Erythroblast (primary cell): ENCODE measurements at places on chromosomes 7 and 10.

DNA sequence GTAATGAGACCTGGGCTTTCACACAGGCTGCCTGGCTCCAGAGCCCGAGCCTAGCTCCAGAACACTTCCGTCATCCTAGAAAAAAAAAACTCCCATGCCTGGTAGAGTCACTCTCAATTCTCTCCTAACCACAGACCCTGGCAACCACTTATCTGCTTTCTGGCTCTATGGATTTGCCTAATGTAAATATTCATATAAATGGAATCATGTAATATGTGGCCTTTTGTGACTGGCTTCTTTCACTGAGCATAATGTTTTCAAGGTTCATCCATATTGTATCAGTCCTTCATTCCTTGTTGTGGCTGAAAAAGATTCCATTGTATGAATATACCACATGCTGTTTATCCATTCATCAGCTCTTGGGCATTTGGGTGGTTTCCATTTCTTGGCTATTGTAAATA lies 167.7 kb upstream of the MKLN1 start:
- DNase-seq, result no peak

DNA sequence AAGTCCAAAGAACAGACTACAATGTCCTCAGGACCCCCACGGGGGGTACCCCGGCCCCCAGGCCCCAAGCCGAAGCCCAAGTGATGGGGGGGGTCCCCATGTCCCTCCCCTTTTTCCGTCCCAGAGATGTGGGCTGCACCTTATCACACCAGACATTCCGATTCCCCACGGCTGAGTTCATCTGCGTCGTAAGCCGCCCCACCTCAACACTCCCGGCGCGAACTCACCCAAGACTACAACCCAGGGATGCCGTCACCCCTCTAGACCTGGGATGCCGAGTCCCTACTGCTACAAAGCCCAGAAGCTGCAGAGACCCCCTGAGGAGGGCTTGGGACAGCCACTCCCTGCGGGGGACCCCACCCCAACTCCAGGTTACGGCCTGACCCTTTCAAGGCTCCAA lies 14.5 kb downstream of the PDGFA start:
- DNase-seq, result no peak

- peak; percentile 60 for DNase-seq
These were observed 177.6 kb upstream of the NAMPT start for GRCh38 chr7:106462365-106462859.

GRCh38 chr10:97096261-97097083 lies 89.3 kb downstream of the SLIT1 start:
- DNase-seq, result no peak

DNA sequence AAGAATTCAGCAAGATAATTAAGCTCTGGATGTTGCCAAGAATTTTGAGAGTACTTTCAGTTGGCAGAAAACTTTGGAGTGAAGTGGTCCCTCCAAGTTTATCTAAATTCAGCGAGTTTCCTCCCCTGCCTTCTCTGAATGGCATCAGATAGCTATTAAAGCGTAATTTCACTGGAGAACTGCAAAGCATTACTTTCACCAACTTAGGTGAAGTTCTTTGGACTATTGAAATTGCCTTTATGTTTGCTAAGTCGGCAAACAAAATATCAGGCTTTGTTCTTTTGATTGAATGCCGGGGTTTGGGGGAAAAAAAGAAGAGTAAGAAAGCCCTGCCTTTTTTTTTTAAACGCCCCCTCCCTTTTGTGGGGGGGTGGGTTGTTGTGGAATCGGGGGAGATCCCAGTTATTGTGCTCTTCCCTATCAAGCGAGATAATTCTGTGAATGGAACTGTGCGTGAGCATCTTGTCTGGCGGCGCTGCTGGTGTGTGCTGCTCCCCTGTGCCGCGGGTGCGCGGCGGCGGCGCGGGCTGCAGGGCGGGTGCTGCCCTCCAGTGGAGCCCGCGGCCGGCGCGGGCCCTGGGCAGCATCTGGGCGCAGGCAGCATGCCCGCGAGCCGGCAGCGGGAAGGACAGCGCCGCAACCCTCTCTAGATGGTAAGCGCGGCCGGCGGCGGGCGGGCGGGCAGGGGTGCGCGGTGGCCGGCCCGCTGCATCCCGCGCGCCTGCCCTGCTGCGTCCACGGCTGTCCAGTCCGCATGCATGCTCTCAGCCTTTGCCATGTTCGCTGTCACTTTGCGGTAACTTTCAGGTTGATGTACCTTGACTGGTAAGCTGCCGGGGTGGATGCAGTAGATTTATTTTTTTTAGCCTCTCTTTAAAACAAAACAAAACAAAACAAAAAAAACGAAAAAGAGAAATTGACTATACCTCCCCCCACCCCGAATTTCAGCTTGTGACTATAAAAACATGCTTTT lies 176.5 kb downstream of the TCF7L2 start:
- DNase-seq, result peak; percentile 56

GRCh38 chr7:131568510-131568909 lies 12.1 kb upstream of the PODXL start:
- DNase-seq, result no peak

DNA sequence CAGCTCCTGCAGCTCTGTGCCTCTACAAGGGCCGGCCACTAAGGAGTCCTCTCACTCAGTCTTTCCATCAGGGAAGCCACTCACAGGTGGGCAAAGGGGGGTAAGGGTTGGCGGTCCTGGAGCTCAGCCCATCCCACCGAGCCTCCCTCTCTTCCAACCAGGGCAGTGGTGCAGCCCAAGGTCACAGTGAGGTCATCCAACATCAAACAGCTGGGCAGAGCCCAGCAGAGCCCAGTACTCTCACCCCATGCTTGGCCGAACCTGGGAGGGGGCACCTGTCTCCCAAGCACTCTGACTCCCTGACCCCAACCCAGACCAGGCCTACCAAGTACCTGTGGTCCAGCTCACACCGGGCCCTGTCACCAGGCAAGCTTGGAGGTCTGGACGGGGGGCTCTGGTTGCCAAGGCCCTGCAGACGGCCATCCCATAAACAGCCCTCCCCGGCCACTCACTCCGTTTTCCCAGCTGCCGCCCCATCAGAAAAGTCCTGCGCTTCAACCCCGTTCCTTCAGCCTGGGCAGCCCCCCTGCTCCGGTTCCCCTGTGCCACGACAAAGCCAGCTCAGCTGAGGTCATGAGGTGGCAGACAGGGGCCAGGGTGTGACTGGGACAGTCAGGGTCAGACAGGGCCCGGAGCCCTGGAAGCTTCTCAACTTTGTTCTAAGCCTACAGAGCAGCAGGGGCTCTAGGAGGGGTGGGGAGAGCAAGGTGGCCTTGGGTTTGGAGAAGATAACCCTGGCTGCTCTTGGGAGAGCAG lies 27.5 kb downstream of the PDGFA start:
- DNase-seq, result no peak

- no peak for DNase-seq
These were observed 186.2 kb downstream of the MACC1 start for GRCh38 chr7:20030915-20031362.

DNA sequence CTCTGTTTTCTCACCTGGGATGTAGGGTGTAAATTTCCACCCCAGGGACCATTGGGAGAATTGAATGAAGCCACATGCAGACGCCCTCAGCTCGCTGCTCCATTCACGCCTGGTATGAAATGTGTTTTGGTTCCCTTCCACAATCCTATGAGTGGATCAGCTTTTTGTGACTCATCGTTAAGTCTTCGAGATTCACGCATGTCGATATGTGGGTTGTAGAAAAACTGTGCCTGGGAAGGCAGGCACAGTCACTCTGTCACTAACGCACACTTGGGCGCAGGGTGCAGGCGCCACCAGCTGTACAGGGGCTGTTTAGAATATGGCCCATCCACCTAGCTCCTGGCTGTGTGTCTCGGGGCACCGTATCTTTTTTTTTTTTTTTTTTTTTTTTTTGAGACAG lies 64.2 kb upstream of the SH2B2 start:
- no peak for DNase-seq

- peak; percentile 23 for DNase-seq
These were observed 30.6 kb upstream of the DLD start for GRCh38 chr7:107860279-107860961.

DNA sequence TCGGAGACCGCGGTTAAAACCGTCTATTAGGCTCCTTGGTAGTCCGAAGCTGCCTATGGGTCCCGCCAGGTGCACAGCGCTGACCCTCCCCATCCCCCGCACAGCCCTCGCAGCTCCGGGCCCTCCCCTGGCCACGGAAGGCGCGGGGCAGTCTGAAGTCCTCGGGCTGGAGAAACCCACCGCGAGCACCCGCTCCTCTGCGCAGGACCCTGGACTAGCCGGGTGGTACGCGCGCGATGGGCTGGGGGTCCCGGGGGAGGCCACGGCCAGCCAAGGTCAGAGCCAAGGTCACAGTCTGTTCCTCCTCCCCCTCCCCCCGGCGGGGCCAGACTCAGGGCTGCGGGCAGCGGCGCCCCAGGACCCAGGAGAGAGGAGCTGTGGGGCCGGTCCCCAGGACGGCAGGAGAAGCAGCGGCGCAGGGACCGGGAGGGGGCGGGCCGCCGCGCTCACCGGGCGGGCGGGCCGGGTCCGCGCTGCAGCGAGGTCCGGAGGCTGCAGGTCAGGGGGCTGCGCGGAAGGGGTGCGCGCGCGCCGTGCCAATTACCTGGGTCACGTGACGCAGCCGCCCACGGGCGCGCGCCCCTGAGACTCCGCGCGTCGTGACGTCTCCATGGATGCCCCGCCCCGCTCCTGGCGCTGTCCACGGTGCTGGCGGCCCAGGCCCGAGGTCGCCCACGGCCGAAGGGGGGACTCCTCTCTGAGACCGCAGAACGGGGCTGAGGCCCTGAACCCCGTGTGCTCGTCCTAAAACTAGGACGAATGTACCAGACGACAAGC lies at the start of gene OGDHL:
OGDHL (minus strand) TSS at position 535 of the 777 bp plus-strand sequence. CDS start 3,731 bp downstream, outside the sequence.
- DNase-seq, result peak; percentile 77

DNA sequence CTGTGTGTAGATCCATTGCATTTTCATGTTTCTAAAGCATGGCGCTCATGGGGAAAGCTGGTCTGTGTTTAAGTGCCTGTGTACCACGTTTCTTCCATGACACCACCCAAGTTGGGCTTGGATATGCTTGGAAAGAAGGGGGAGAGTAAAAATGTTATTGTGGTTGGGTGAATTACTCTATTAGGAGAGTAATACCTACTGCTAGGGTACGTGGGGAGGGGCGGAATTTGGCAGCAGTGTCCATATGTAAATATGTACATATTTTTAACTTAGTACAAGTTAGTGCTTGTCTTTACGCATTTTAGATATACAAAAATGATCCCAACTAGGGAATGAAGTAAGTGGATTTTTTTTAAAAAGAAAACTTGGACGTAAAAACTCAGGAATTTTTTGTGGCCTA lies 42.9 kb upstream of the SAMD8 start:
- no peak for DNase-seq

- no peak for DNase-seq
These were observed 319.0 kb downstream of the DGKB start for GRCh38 chr7:14583518-14583917.

DNA sequence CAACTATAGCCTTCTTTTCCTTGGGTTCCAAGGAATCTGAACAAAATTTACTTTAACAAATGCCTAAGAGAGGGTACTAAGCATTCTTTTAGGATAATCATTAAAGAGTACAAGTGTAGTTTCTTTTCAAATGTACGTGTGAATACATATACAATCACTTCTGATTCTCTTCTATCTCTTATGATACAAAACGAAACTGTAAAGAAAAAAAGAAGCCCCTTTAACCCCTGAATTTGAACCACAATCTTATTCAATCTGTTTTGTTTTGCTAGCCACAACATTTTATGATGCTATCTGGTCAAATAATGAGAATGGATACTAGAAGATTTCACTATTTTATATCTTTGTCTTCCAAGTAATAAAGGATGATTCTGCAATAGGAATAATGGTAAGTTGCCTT lies 48.7 kb downstream of the SIRT1 start:
- no peak for DNase-seq

DNA sequence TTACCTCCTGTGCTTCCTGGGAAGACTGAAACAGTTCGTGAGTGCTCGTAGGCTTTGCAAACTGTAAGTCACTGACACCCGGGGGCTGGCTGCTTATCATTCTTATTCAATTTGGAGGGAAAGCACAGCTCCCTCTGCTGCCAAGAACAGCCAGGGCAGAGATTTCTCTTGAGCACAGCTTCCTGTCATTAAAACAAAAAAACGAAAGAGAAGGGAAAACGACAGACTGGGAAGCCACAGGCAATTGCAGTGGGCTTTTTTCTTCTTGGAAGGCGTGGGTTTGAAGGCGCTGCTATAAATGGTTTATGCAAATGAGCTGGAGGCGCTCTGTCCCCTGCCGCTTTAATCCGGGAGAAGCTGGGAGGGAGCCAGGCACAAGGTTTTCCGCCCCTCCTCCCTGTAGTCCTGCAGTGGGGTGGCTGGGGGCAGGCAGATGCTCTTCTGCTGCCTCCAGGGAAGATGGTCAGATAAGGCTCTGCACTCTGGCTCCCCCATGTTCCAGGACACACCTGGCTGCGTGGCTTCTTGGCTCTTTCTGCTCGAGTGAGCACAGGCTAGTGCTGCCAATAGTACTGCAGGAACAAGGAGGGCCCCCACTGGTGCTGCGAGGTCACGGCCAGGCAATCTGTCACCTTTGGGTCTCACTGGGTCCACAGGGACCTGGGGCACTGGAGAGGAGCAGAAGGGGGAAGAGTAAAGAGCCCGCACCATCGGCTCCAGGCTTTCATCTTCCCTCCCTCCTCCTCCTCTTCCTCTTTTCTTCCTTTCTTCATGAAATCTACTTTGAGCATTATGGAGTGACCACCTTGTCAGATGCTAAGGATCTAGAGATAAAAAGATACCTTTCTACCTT lies 49.5 kb downstream of the NEURL1 start:
- DNase-seq, result peak; percentile 24

DNA sequence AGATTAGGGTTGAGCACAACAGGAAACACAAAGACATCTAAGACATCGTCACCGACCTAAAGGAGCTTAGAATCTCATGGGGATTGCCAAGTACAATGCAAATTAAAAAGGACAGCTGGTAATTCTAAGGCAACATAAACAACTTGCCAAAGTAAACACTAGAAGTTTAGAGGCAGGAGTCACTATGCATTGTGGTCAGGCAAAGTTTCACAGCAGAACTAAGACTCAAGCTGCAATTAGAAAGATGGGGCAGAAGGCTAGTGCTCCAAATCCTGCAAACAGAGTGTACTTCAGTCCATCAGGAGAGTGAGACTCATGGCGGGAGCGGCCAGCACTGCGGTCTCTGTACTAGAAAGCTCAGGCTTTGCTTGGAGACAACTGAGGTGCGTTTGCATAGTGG lies 52.7 kb downstream of the HIPK2 start:
- DNase-seq, result no peak

GRCh38 chr10:82377608-82378007 lies 502.6 kb downstream of the NRG3 start:
- DNase-seq, result no peak

GRCh38 chr7:103932389-103932788 lies 57.1 kb downstream of the RELN start:
- DNase-seq, result no peak

- DNase-seq, result no peak
These were observed 97.3 kb upstream of the SFMBT2 start for GRCh38 chr10:7507887-7508726.

GRCh38 chr10:129332476-129332875 lies 134.6 kb upstream of the MGMT start:
- peak; percentile 35 for DNase-seq

GRCh38 chr7:37516664-37517063 lies 68.0 kb upstream of the ELMO1 start:
- DNase-seq, result no peak

- DNase-seq, result peak; percentile 56
These were observed 754 bp downstream of the GSTO1 start for GRCh38 chr10:104255311-104255981.
